ENCODE measurements at places on chromosomes 6 and 20.
A peak's percentile ranks its signal among the peaks of the same experiment; 100 is the strongest.

- no peak for DNase-seq
Measured at GRCh38 chr6:111685526-111685925, 79.8 kb upstream of the TRAF3IP2 start.

- peak; percentile 46 for DNase-seq
Measured at GRCh38 chr6:27867051-27867944, 44.9 kb downstream of the OR2B2 start.

DNA sequence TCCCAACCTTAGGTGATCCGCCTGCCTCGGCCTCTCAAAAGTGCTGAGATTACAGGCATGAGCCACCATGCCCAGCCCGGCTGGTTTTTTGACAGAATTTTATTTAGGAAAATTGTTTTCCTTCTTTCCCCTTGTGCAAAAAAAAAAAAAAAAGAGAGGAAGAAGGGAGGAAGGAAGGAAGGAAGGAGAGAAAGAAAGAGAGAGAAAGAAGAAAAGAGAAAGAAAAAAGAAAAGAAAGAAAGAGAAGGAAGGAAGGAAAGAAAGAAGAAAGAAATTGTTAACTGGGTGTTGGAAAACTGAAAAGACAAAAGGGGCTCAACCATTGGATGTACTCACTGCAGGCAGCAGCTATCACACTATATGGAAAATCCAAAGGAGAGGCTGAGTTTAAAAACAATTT, 1.4 kb upstream of the RNF8 start:
- DNase-seq = no peak

DNA sequence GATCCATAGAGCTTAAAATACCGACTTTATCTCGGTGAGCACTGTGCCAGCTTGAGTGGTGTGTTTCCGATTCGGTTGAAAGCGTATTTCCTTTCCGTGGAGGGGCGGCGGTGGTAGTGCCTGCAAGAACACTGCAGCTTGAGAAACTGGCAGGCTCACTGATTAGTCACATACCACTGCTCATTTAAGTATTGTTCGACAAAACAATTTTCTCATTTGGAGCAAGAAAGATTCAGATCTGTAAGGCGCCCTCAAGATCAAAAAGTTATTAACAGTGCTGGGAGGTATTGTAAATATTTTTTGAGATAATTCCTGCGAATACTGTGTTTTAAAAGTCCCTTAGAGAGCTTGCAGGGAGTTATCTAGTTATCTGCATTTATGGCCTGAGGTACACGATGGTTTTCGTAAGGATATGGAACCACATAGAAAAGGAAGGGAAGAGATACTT, 1.3 kb downstream of the MAPK14 start:
- peak; percentile 49 for DNase-seq

DNA sequence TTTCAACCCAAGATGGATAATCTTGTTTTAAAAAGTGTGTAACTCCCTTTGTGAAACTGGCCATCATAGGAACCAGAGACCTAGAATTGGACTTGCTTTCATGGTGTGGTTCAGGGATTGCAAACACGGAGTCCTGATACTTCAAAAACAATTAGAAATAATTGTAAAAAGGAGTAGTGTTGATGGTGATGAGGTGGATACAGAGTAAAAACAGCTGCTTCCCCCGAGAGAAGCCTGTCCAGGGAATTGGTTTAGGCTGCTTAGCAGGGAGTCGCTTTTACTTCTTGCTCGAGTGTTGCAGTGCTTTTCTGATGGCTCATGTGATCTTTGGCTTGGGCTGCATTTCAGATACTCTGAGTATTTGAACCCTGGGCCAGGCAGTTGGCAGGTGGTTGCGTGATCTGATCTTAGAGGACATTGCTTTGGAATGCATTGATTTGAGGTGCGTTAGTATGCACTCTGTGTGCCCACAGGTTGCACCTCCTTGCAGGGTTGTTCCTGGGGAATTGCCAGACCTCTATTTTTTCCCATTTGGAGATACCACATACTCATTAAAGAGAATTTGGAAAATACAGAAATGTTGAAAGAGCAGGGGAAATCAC, 19.5 kb downstream of the KIF3B start:
- no peak for DNase-seq

DNA sequence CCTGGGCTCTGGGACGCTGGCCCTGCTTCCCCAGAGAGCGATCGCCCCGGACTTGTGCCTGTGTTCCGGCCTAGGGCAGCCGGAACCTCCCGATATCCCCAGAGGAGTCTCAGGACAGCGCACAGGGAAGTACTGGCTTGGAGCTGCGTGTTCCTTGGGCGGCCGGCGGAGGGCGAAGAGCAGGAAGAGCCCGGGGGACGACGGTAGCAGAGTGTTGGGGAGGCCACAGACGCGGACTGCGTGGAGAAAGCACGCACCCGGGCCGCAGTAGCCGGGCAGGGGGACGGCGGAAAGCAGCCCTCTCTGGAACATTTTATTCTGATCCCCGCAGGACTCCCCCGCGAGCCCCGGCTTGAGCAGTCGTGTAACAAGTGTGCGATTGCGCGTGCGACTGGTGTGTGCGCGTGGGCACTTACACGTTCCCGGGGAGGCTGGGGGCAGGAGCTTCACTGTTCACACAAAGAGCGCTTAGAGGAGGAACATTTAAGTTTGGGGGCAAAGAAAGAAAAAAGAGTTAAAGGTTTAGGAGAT, 36.1 kb downstream of the NCR2 start:
- no peak for DNase-seq
